ENCODE measurements at places on chromosomes 4 and X. TPM values are rescaled to one million over a fixed set of nuclear protein-coding genes. Genes with fewer than 3 reads are reported as not detected.

GRCh38 chr4:168710353-168710946 lies 213.6 kb downstream of the PALLD start:
- peaks cover 48% of the 10 kb centered on the region for H3K4me1 ChIP-seq
- no peak overlapping the region for H3K4me3 ChIP-seq
- DNase-seq = peak; percentile 54
- no peaks in the 10 kb centered on the region for H3K27me3 ChIP-seq
- H3K36me3 ChIP-seq = no peaks in the 10 kb centered on the region

DNA sequence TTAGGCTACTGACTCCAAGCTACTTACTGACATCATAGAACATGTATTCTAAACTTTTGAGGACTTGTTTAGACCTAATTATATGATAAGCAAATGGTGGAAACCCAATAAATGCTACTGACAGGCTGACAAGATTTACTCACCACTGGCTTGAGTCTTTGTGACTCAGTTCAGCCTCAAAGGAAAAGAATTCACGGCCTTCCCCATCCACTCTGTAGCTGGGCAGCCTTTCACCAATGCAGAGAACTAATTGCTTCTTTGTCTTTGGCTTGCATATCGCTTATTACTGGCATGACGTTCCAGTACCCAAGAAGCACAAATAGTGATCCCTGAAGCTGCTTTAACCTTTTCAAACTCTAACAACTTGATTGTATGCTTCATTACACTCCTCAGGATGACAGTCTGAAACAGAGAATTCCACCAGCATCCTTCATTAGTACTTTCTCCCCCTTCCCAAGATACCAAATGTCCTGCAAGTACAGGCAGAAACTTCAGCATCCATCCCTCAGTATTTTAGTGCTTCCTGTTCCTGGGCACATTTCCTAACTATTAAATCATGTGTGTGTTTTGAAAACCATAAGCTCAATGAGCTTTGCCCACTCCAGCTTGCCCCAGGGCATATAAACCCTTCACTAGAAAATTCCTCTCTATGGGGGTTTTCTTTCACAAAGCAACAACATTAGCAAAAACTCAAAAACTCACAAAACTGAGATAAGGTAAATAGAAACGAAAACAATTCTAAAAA lies 298.1 kb upstream of the SLC7A11 start:
- peak; percentile 75 for DNase-seq
- peaks cover 5% of the 10 kb centered on the region for H3K27me3 ChIP-seq
- peaks cover 55% of the 10 kb centered on the region for H3K4me1 ChIP-seq
- H3K27ac ChIP-seq = peak overlapping the region; percentile 80

DNA sequence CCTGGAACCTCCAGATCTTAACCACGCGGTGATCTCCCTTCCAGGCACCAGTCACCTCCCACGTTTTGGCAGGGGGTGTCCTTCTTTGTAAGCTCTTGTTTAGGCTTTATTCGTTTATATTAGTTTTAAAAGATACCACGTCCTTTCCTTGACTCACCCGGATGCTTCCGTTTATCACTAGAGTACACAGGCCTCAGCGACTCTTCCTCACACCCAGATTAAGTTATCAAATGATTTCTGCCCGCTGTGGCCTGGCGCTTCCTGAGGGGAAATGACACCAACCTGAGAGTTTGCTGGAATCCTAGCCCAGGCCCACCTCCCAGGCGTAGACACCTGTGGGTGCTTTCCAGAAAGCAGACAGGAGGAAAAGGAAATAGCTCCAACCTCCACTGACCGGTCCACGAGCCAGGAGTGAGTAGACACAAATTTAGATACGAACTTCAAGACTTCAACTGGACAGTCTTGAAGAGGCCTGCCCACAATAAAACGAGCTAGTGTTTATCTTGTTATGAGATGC lies 756 bp upstream of the ADAMTS3 start:
- H3K4me3 ChIP-seq = peak overlapping the region; percentile 61
- H3K4me1 ChIP-seq = peaks cover 24% of the 10 kb centered on the region
- no peak for DNase-seq
- H3K27ac ChIP-seq = no peak overlapping the region
- no peaks in the 10 kb centered on the region for H3K36me3 ChIP-seq
- H3K27me3 ChIP-seq = peaks cover 15% of the 10 kb centered on the region

DNA sequence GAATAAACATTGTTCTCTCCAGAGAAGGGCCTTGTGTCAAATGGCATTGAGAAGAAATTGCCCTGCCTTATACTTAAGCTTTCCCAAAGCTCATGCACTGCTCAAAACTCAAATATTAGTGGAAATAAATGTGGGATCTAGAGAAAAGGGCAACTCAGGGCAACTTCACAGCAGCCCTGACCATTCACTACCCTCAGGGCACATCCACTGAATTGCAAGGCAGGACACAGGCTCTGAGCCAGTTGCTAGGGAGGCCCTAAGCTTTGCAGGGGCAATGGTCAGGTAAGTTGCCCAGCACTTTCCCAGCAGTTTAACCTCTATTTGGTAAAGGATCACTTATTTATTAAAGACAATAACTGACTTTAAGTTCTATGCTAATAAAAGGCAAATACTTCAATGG lies 255.3 kb upstream of the TEX13A start:
- H3K27me3 ChIP-seq = no peaks in the 10 kb centered on the region
- peaks cover 31% of the 10 kb centered on the region for H3K4me1 ChIP-seq
- H3K27ac ChIP-seq = no peak overlapping the region
- no peak overlapping the region for H3K4me3 ChIP-seq
- no peak for DNase-seq

DNA sequence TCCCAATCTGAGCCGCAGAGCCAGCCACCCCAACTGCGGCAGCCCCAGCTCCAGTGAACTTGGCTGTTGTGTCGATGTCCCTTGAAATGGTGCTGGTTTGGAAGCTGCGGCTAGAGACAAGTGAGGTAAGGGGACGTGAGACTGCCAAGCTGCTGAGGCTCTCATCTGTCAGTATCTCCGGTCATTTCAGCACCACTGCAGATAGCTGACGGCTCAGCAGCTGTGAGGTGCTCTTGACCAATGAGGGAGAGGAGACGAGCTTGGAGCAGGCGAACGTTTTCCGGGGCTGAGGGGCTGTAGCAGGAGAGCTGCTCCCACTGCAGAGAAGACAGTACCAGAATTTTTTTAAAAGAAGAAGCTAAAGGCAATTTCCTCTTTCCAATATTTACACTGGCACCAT lies 175.5 kb upstream of the CASK start:
- H3K4me1 ChIP-seq = peaks cover 42% of the 10 kb centered on the region
- no peaks in the 10 kb centered on the region for H3K36me3 ChIP-seq
- no peak overlapping the region for H3K4me3 ChIP-seq
- DNase-seq = no peak
- no peaks in the 10 kb centered on the region for H3K27me3 ChIP-seq
- H3K27ac ChIP-seq = no peak overlapping the region

GRCh38 chr4:154954117-154954516 lies 173.0 kb downstream of the RBM46 start:
- no peaks in the 10 kb centered on the region for H3K4me1 ChIP-seq
- no peak overlapping the region for H3K27ac ChIP-seq
- no peak overlapping the region for H3K4me3 ChIP-seq
- no peaks in the 10 kb centered on the region for H3K27me3 ChIP-seq
- DNase-seq = no peak
- H3K36me3 ChIP-seq = no peaks in the 10 kb centered on the region

DNA sequence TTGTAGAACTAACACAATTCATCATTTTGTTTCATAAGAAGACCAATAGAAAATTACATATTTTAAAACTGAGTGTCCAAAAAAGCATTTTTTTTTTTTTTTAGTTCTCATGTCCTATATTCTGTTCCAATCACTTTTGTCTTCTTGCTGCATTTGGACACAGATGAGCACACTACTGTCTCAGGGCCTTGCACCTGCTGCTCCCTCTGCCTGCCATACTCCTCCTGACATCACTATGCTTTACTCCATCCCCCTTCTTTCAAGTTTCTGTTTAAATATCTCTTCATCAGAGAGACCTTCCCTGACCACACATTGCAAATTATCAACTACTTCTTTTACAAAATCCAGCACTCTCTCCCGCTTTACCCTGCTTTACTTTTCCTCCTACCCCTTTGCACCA lies 230.7 kb upstream of the GK2 start:
- H3K4me3 ChIP-seq = no peak overlapping the region
- no peak overlapping the region for H3K27ac ChIP-seq
- no peaks in the 10 kb centered on the region for H3K36me3 ChIP-seq
- no peaks in the 10 kb centered on the region for H3K27me3 ChIP-seq
- no peak for DNase-seq

Gene HSD17B13
- total RNA-seq = not detected

DNA sequence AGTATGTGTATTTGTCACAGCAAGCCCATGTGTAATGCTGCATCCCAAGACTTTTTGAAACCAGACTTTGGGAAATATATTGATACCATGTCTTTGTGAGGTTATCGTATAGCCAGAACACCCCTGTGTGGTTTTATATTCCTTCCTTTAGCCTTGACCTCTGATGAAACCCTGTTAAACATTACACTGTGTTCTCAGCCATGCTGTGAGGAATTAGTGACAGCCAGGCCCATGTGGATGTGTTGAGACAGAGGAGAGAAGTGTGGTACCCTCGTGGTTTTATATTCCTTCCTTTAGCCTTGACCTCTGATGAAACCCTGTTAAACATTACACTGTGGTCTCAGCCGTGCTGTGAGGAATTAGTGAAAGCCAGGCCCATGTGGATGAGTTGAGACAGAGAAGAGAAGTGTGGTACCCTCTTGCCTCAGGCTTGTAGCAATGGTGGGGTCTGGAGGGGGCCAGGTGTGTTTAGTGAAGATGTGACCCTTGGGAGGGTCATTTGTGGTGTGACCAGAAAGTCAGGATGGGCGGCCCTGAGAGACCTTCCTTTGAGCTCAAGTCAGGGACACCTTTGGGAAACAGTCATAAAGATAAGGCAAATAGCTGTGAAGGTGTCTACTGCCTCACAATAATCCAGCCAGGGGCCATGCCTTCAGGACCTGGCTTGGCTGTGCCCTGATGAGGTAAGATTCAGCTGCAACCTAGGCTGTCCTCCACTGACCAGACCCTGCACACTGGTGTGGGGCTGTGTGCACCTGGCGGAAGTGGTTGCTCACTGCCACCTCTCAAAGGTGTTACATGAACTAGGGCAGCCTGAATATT lies 110.0 kb downstream of the IRF2 start:
- DNase-seq = no peak
- no peak overlapping the region for H3K27ac ChIP-seq
- no peaks in the 10 kb centered on the region for H3K36me3 ChIP-seq
- H3K27me3 ChIP-seq = no peaks in the 10 kb centered on the region
- no peaks in the 10 kb centered on the region for H3K4me1 ChIP-seq

Gene MAGEC3
- total RNA-seq = 0.24 TPM

Gene ATP6AP1
- total RNA-seq = 150 TPM

- no peak overlapping the region for H3K27ac ChIP-seq
- peaks cover 5% of the 10 kb centered on the region for H3K27me3 ChIP-seq
- DNase-seq = no peak
- H3K4me1 ChIP-seq = no peaks in the 10 kb centered on the region
- no peak overlapping the region for H3K4me3 ChIP-seq
Observed at GRCh38 chr4:94841864-94842221, 84.1 kb downstream of the BMPR1B start.

Gene CCDC110
- total RNA-seq = not detected

DNA sequence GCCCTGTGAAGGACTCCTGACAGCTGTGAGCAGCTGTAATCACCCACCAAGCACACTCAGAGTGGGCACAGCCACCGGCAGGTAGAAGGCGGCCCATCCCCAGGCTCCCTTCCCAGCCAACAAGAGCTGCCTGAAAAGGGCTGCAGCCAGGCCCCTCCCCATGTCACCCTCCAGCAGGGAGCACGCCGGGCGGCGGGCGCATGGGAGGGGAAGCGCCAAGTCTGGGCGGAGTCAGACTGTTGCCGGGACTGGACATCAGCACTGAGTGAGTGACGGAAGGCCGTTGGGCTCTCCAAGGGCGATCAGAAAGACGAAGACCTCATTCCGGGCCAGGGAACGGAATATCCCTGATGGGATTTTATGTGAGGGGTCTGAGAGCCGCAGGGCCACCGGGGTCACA lies 82.1 kb downstream of the PPP2R2C start:
- H3K27me3 ChIP-seq = peaks cover 39% of the 10 kb centered on the region
- H3K4me1 ChIP-seq = no peaks in the 10 kb centered on the region
- DNase-seq = no peak
- H3K36me3 ChIP-seq = no peaks in the 10 kb centered on the region
- H3K27ac ChIP-seq = no peak overlapping the region

DNA sequence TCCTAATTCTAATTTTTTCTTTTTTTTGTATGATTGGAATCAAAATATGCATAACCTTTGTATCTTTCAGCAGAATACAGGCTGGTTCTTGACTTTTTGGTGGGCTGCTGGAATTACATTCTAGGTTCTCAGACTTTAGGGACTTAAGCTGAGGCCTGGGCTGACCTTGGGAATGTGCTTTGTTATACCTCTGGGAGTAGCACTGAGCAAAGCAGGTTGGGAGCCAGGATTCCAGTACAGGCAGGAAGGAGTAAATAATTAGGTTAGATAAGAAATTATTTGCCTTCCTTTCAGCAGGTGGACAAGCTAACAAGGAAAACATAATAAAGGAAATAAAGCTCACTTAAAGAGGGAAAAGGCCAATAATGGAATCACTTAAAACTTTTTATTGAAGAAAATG lies 49.9 kb upstream of the SLC4A4 start:
- peak overlapping the region; percentile 64 for H3K27ac ChIP-seq
- no peaks in the 10 kb centered on the region for H3K27me3 ChIP-seq
- H3K4me1 ChIP-seq = peaks cover 68% of the 10 kb centered on the region

GRCh38 chr4:175770555-175770954 lies 41.5 kb downstream of the GPM6A start:
- no peak overlapping the region for H3K27ac ChIP-seq
- H3K27me3 ChIP-seq = no peaks in the 10 kb centered on the region
- peak overlapping the region; percentile 91 for H3K4me3 ChIP-seq
- H3K4me1 ChIP-seq = peaks cover 15% of the 10 kb centered on the region

Gene NEXMIF
- not detected for total RNA-seq

Measured in HFFc6 (cell line).